ENCODE measurements at places on chromosomes 5 and 9.

DNA sequence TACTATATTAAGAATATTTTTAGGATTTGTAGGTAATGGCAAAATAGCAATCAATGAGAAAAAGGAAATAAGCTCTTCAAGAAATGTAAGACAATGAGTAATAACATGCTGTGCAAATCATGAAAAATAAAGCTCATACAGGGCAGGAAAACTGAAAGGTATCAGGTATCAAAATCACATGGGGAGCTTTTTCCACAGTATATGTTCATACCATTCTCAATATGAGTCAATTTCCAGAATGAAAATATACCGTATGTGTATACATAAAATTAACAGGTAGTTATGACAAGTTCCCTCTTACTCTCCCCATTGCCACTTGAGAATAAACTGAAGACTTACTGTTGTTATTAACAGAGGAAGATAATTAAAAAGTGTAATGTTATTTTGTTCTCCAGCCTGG, 35.9 kb downstream of the EFCAB9 start:
- no peak overlapping the region for H3K27ac ChIP-seq
- no peak for DNase-seq
- H3K27me3 ChIP-seq: no peaks in the 10 kb centered on the region
- H3K4me3 ChIP-seq: no peak overlapping the region
- H3K36me3 ChIP-seq: peaks cover 72% of the 10 kb centered on the region

- DNase-seq: no peak
- no peaks in the 10 kb centered on the region for H3K27me3 ChIP-seq
- H3K27ac ChIP-seq: no peak overlapping the region
- no peaks in the 10 kb centered on the region for H3K4me1 ChIP-seq
- H3K36me3 ChIP-seq: no peaks in the 10 kb centered on the region
These were observed 16.0 kb downstream of the TERT start for GRCh38 chr5:1278656-1279442.

GRCh38 chr5:179793468-179794139, at the start of gene LTC4S:
TSS of gene LTC4S (plus strand) at chr5:179793986. CDS start at chr5:179794081, 95 bp downstream.
- H3K4me3 ChIP-seq: no peak within 1 kb of the TSS
- H3K27me3 ChIP-seq: no peaks in the 10 kb centered on the region
- no peak within 1 kb of the TSS for H3K27ac ChIP-seq
- H3K36me3 ChIP-seq: peaks cover 18% of the 10 kb centered on the region
- H3K4me1 ChIP-seq: peaks cover 5% of the 10 kb centered on the region

GRCh38 chr9:134725605-134725940, 84.0 kb downstream of the COL5A1 start:
- no peak overlapping the region for H3K27ac ChIP-seq
- DNase-seq: no peak
- H3K4me3 ChIP-seq: no peak overlapping the region
- H3K36me3 ChIP-seq: peaks cover 4% of the 10 kb centered on the region
- H3K27me3 ChIP-seq: no peaks in the 10 kb centered on the region

DNA sequence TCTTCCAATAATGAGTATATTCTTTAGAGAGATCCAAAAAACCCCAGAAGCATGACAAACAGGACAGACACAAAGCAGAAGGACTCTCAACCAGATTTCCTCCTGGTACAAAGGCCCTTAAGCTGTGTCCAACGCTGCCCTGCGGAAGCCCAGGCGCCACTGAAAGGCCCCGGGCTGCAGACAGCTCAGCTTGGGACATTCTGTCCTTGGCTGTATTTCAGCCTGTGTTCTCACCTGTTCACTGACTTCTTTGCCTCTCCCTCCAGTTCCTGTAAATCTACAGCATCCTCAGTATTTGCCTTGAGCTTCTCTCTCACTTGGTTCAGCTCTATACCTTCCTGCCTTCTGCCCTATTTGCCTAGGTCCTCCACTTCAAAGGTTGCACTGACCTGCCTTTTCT, 96.5 kb downstream of the SH3TC2 start:
- peaks cover 3% of the 10 kb centered on the region for H3K4me1 ChIP-seq
- H3K27ac ChIP-seq: no peak overlapping the region
- no peaks in the 10 kb centered on the region for H3K36me3 ChIP-seq
- DNase-seq: peak; percentile 30

DNA sequence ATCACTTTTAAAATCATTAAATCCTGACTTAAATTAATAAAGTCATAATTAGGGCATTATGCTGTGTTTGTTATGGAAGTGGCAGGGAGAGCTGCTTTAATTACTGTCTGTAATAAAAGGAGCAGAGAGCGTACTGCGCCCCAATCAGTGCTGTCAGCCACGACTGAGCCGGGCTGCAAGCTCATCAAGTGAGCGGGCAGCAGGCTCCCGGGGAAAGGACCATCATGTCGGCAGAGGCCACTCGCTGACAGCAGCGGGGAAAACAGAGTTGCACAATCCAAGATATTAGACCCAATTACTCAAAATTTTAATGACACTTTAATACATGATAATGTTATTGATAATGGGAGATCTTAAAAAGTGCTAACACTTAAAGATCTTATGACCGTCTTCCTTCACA, 181.6 kb downstream of the AP3B1 start:
- no peak overlapping the region for H3K27ac ChIP-seq
- peaks cover 36% of the 10 kb centered on the region for H3K36me3 ChIP-seq
- peaks cover 4% of the 10 kb centered on the region for H3K27me3 ChIP-seq

DNA sequence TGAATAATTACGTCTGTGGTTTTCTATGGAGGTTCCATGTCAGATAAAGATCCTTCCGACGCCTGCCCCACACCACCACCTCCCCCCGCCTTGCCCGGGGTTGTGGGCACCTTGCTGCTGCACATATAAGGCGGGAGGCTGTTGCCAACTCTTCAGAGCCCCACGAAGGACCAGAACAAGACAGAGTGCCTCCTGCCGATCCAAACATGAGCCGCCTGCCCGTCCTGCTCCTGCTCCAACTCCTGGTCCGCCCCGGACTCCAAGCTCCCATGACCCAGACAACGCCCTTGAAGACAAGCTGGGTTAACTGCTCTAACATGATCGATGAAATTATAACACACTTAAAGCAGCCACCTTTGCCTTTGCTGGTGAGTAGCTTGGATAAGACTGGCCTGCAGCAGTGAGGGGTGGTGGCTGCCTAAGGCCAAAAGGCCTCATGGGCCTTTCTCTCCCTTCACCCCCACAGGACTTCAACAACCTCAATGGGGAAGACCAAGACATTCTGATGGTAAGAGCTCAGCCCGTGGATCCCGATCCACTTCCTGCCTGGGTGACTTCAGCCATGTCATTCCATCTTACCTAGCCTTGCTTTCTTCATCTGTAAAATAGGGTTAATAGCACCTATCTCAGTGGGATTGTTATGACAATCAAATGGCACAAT, at the start of gene IL3:
IL3 (plus strand) TSS at position 155 of the 661 bp plus-strand sequence; CDS start at position 207, 52 bp downstream.
- H3K4me3 ChIP-seq: no peak within 1 kb of the TSS
- peak; percentile 27 for DNase-seq
- no peaks in the 10 kb centered on the region for H3K36me3 ChIP-seq
- H3K4me1 ChIP-seq: no peaks in the 10 kb centered on the region
- H3K27ac ChIP-seq: no peak within 1 kb of the TSS

DNA sequence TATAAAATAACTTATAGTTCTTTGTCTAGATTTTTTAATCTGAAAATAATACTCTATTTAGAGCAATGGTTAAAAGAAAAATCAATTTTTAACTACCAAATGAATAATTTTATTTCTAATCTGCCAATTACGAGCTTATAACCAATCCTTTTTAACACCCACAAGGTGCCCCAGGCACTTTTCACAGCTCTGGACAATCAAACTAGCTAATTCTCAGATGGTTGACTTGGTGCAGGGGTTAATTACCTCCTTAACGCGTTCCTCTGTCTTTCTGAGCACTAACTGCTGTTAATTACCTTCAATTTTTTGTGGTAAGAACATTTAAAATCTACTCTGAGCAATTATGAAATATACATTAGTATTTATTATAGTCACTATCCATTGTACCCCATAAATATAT, 109.6 kb upstream of the PJA2 start:
- DNase-seq: no peak
- no peaks in the 10 kb centered on the region for H3K4me1 ChIP-seq
- no peaks in the 10 kb centered on the region for H3K36me3 ChIP-seq
- no peak overlapping the region for H3K4me3 ChIP-seq

Data from endodermal cell (in vitro differentiated cells).